Activated naive CD8-positive, alpha-beta T cell treated with anti-CD3 and anti-CD28 coated beads, Interleukin-2, amount 50 U/mL, for 24 hours (primary cell): ENCODE measurements at places on chromosomes 12 and 14.
A peak's percentile ranks its signal among the peaks of the same experiment; 100 is the strongest.

DNA sequence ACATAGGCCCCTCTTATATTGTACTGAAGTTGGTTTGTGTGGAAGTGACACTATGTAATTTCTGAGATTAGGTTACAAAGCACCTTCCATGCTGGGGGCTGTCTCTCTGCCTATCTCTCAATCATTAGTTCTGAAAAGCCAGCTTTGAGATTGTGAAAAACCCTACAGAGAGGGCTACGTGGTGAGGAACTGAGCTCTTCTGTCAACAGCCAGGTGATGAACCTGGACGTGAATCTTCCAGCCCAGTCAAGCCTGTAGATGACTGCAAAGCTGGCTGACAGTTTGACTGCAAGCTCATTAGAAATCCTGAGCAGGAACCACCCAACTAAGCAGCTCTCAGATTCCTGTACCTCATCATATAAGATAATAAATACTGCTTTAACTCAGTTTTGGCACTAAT is 36.3 kb upstream of the BBS10 start:
- H3K27ac ChIP-seq, result no peak overlapping the region
- DNase-seq, result no peak
- H3K36me3 ChIP-seq, result peaks cover 16% of the 10 kb centered on the region
- H3K4me1 ChIP-seq, result no peaks in the 10 kb centered on the region
- H3K27me3 ChIP-seq, result no peaks in the 10 kb centered on the region

DNA sequence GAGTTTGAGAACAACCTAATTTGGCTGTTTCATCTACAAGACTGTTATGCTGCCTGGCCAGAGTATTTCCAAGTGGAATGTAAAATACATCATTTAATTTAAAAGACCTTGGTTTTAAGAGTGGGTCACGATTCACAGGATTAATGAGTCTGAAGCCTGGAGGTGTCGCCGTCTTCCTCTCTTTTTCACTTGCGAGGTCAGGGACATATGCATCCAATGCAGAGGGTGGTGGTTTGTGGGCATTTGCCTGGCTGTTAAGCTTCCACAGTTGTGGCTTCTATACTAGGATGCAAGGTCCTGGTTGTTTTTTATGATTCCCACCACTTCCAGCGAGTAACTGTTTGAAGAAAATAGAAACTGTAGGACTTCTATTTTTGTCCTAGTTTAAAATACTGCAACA is 22.8 kb upstream of the RASSF3 start:
- H3K27me3 ChIP-seq, result no peaks in the 10 kb centered on the region
- DNase-seq, result no peak
- no peaks in the 10 kb centered on the region for H3K36me3 ChIP-seq
- peaks cover 22% of the 10 kb centered on the region for H3K4me1 ChIP-seq
- H3K4me3 ChIP-seq, result no peak overlapping the region

DNA sequence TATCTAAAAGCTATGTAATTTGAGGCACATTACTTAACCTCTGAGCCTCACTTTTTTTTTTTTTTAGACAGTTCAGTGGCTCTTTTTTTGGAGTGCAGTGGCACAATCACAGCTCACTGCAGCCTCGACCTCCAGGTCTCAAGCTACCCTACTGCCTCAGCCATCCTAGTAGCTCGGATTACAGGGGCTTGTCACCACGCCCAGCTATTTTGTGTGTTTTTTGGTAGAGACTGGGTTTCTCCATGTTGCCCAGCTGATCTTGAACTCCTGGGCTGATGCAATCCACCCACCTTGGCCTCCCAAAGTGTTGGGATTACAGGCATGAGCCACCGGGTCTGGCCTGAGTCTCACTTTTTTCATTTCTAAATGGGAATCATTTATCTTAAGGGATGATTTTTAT is 192.0 kb upstream of the PDZRN4 start:
- no peaks in the 10 kb centered on the region for H3K4me1 ChIP-seq
- no peak overlapping the region for H3K27ac ChIP-seq
- DNase-seq, result no peak
- no peak overlapping the region for H3K4me3 ChIP-seq
- no peaks in the 10 kb centered on the region for H3K36me3 ChIP-seq
- H3K27me3 ChIP-seq, result no peaks in the 10 kb centered on the region

GRCh38 chr14:65336191-65336591 is 76.3 kb upstream of the FUT8 start:
- peaks cover 70% of the 10 kb centered on the region for H3K4me1 ChIP-seq
- peak overlapping the region; percentile 96 for H3K27ac ChIP-seq
- peak; percentile 59 for DNase-seq
- H3K36me3 ChIP-seq, result peaks cover 29% of the 10 kb centered on the region
- H3K27me3 ChIP-seq, result no peaks in the 10 kb centered on the region
- peak overlapping the region; percentile 85 for H3K4me3 ChIP-seq
